ENCODE measurements at places on chromosomes 1 and 21. TPM values are rescaled to one million over a fixed set of nuclear protein-coding genes. Genes with fewer than 3 reads are reported as not detected.
A peak's percentile ranks its signal among the peaks of the same experiment; 100 is the strongest.

- peak overlapping the region; percentile 26 for H3K27ac ChIP-seq
- peaks cover 23% of the 10 kb centered on the region for H3K4me1 ChIP-seq
- no peaks in the 10 kb centered on the region for H3K27me3 ChIP-seq
- DNase-seq = no peak
- H3K36me3 ChIP-seq = no peaks in the 10 kb centered on the region
- H3K4me3 ChIP-seq = peak overlapping the region; percentile 23
These were observed 2.6 kb downstream of the TUFT1 start for GRCh38 chr1:151542710-151543129.

DNA sequence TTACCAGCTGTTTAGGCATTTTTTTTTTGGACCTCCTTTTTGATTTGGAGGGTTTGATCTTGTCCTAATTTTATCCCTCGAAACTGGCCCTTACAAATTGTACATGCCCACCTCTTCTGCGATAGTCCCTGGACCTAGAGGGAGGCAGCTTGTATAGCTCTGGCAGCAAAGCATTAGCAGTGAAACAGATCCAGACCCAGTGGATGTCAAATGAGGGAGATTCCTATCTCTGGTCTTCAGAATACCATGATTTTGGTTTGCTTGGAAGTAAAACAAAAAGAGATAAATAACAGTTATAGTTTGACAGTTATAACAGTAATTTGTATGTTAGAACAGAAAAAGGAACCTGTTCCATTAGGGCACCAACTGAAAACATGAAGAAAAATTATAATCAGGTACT lies 123.6 kb downstream of the MIS18A start:
- H3K36me3 ChIP-seq = no peaks in the 10 kb centered on the region
- no peak overlapping the region for H3K4me3 ChIP-seq
- no peaks in the 10 kb centered on the region for H3K27me3 ChIP-seq

GRCh38 chr1:113946112-113946511 lies 17.0 kb downstream of the HIPK1 start:
- H3K27me3 ChIP-seq = no peaks in the 10 kb centered on the region
- no peak overlapping the region for H3K4me3 ChIP-seq
- no peak for DNase-seq
- H3K36me3 ChIP-seq = peaks cover 2% of the 10 kb centered on the region
- no peak overlapping the region for H3K27ac ChIP-seq

DNA sequence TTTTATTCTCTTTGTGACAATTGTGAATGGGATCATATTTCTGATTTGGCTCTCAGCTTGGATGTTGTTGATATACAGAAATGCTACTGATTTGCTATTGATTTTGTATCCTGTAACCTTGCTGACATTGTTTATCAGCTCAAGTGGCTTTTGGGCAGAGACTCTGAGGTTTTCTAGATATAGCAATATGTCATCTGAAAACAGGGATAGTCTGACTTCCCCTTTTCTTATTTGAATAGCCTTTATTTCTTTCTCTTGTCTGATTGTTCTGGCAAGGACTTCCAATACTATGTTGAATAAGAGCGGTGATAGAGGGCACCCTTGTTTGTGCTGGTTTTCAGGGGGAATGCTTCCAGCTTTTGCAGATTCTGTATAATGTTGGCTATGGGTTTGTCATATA lies 150.8 kb downstream of the FASLG start:
- no peaks in the 10 kb centered on the region for H3K36me3 ChIP-seq
- H3K27me3 ChIP-seq = no peaks in the 10 kb centered on the region
- no peaks in the 10 kb centered on the region for H3K4me1 ChIP-seq
- H3K4me3 ChIP-seq = no peak overlapping the region

GRCh38 chr1:78143152-78143551 lies 97.4 kb downstream of the GIPC2 start:
- no peak overlapping the region for H3K4me3 ChIP-seq
- peaks cover 3% of the 10 kb centered on the region for H3K4me1 ChIP-seq
- H3K36me3 ChIP-seq = no peaks in the 10 kb centered on the region
- DNase-seq = no peak

DNA sequence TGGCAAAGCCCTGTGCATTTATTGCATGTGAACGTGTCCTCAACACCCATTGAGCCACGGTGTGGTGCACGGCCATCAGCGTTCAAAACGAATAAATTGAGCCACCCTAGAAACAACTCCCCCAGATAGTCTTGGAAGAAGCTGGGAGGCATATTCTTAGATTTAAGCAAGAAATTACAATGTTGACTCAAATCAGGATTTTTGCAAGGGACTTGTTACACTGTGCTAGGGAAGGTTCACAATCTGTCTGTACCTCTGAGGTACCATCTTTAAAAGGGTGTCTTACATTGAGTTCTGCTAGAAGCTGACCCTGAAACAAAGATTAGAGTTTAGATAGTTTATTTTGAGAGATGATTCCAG lies 16.2 kb downstream of the CD247 start:
- no peak overlapping the region for H3K4me3 ChIP-seq
- H3K36me3 ChIP-seq = no peaks in the 10 kb centered on the region
- no peaks in the 10 kb centered on the region for H3K27me3 ChIP-seq
- DNase-seq = no peak

GRCh38 chr1:112995890-112996289 lies 39.9 kb upstream of the SLC16A1 start:
- DNase-seq = no peak
- H3K27ac ChIP-seq = no peak overlapping the region
- no peaks in the 10 kb centered on the region for H3K27me3 ChIP-seq
- no peak overlapping the region for H3K4me3 ChIP-seq

DNA sequence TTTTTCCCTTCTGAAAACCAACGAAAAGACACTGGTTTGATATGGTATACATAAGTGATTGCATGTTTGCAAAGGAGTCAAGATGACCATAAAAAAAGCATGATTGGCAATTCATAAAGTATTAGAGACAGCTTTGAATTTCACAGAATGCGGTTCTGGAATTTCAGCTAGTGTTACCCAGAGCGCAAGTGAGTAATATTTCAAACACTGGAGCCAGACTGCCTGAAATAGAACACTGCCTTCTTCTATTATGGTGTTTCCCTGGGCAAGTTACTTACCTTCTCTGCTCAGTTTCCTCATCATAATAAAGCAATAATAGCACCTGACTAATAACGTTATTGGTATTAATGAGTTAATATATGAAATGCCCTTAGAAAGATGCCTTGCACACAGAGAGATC lies 54.7 kb downstream of the NEGR1 start:
- no peak overlapping the region for H3K4me3 ChIP-seq
- H3K4me1 ChIP-seq = no peaks in the 10 kb centered on the region
- no peak overlapping the region for H3K27ac ChIP-seq
- H3K27me3 ChIP-seq = no peaks in the 10 kb centered on the region

- H3K27ac ChIP-seq = no peak overlapping the region
- no peaks in the 10 kb centered on the region for H3K4me1 ChIP-seq
- DNase-seq = no peak
- no peaks in the 10 kb centered on the region for H3K36me3 ChIP-seq
- no peaks in the 10 kb centered on the region for H3K27me3 ChIP-seq
These were observed 713.3 kb upstream of the ADAMTS5 start for GRCh38 chr21:27680181-27680580.

GRCh38 chr1:239987103-239987745 lies 104.5 kb upstream of the FMN2 start:
- H3K27me3 ChIP-seq = no peaks in the 10 kb centered on the region
- peak; percentile 58 for DNase-seq

DNA sequence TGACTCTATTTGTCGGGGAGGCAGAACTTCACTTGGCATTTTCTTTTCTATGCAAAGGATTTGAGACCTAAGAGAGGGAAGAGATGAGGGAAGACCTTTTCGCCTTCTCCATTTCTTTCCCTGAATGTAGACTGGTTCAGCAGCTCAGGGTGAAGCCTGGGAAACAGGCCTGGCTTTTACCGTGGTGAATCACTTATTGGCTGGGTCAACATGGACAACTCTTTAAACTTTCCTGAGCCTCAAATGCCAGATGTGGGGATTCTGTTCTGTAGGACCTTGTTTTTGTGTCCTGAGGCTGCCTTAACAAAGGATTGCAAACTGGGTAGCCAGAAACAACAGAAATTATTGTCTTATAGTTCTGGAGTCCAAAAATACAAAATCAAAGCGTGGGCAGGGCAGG lies 455.8 kb upstream of the VAMP3 start:
- H3K4me3 ChIP-seq = no peak overlapping the region
- no peak overlapping the region for H3K27ac ChIP-seq
- no peaks in the 10 kb centered on the region for H3K36me3 ChIP-seq

DNA sequence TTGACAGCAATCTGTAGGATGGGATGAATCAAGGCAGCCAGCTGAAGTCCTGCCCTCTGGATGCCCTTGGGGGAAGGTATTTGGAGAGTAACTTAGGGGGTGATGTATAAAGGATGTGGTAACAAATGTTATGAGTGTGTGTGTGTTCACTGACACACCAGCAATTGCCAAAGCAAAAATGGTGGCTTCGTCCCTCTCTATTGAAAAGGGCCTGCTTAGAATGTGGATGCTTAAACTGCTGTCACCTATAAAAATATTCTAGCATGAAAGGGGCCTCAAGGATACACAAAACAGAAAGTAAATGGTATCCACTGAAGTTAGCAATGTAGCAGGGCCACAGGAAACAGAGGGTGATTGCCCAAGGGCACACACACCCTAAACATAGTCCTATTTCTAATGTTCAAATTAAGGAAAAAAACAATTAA lies 15.1 kb upstream of the AIM2 start:
- no peaks in the 10 kb centered on the region for H3K36me3 ChIP-seq
- no peaks in the 10 kb centered on the region for H3K4me1 ChIP-seq
- H3K4me3 ChIP-seq = no peak overlapping the region
- H3K27ac ChIP-seq = no peak overlapping the region
- H3K27me3 ChIP-seq = no peaks in the 10 kb centered on the region
- no peak for DNase-seq

GRCh38 chr1:162248854-162249535 lies 127.7 kb downstream of the SPATA46 start:
- no peak overlapping the region for H3K27ac ChIP-seq
- H3K4me3 ChIP-seq = no peak overlapping the region
- no peaks in the 10 kb centered on the region for H3K4me1 ChIP-seq

WNT2B gene
- total RNA-seq = 4.7 TPM

C1orf210 gene
- total RNA-seq = 21.1 TPM

PRMT6 gene
- total RNA-seq = 19.3 TPM

TMEM240 gene
- total RNA-seq = 1.9 TPM

Measured in kidney (tissue), 22 donors.